ENCODE measurements at places on chromosomes 13 and 19. TPM values are rescaled to one million over a fixed set of nuclear protein-coding genes. Genes with fewer than 3 reads are reported as not detected.

The NLRP9 gene
- not detected for total RNA-seq

The CSNK1G2 gene
- total RNA-seq = 63.5 TPM

The IL12RB1 gene
- total RNA-seq = 18.9 TPM

The SIGLEC8 gene
- total RNA-seq = not detected

The TRPM4 gene
- total RNA-seq = not detected

The SMAD9 gene
- not detected for total RNA-seq

The ZNF540 gene
- total RNA-seq = 3.2 TPM

The MAST1 gene
- total RNA-seq = 0.24 TPM

The RASAL3 gene
- 125 TPM for total RNA-seq

All from CD8-positive, alpha-beta memory T cell (primary cell).